Muscle of leg (tissue), 16 donors: ENCODE measurements at places on chromosomes 12 and 14. TPM values are rescaled to one million over a fixed set of nuclear protein-coding genes. Genes with fewer than 3 reads are reported as not detected.

DDX47 gene
- total RNA-seq = 55.5 TPM

GPR68 gene
- total RNA-seq = 0.35 TPM

BDKRB2 gene
- 3.5 TPM for total RNA-seq

SLCO1C1 gene
- 0.40 TPM for total RNA-seq

FLVCR2 gene
- 11.0 TPM for total RNA-seq

ETFBKMT gene
- total RNA-seq = 3.9 TPM

CAPRIN2 gene
- 20.3 TPM for total RNA-seq

C12orf50 gene
- 0.09 TPM for total RNA-seq

KLHL33 gene
- total RNA-seq = 1.1 TPM

OAS2 gene
- 1.8 TPM for total RNA-seq

CD27 gene
- total RNA-seq = 0.27 TPM

C12orf54 gene
- total RNA-seq = 0.31 TPM

GDF3 gene
- not detected for total RNA-seq

DNA sequence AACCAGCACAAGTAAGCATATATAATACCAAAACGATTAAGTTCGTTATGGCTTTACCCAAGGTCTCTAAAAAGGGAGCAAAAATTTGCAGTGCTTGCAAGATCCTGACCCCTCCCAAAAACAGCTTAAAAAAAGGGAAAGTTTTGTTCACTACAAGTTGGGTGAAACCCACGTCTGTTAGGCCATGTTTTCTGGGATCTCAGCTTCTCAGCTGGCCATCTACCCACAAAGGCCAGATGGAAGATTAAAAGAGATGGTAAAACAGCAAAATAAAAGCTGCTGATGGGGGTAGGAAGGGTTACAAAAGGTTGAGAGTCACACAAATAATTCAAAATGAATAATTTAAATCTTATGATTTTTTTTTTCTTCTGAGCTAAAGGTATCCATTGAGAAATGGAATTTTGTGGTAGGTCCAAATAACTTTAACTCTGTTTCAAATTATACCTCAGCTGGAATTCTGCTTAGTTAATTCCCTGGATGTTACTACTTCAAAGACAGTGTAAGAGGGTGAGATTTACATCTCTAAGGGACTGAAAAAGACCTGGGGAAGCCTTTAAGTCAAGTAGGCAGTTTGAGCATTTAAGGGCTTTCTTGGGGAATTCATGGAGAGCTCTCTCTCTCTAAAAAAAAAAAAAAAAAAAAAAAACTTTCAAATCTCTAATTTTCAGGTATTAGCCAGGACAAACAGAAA, 185.6 kb upstream of the NAV3 start:
- no peak overlapping the region for H3K4me3 ChIP-seq
- no peak for DNase-seq
- no peaks in the 10 kb centered on the region for H3K36me3 ChIP-seq
- no peaks in the 10 kb centered on the region for H3K4me1 ChIP-seq

- H3K4me3 ChIP-seq = no peak overlapping the region
- H3K27me3 ChIP-seq = peaks cover 5% of the 10 kb centered on the region
- H3K36me3 ChIP-seq = no peaks in the 10 kb centered on the region
These were observed 30.8 kb upstream of the BDKRB2 start for GRCh38 chr14:96173636-96174475.

GRCh38 chr14:90654831-90655276, 161.4 kb downstream of the TTC7B start:
- no peak for DNase-seq
- no peak overlapping the region for H3K27ac ChIP-seq
- H3K36me3 ChIP-seq = peaks cover 27% of the 10 kb centered on the region

- no peak for DNase-seq
- H3K36me3 ChIP-seq = no peaks in the 10 kb centered on the region
These were observed 105.3 kb downstream of the SAMD4A start for GRCh38 chr14:54672181-54672580.

DNA sequence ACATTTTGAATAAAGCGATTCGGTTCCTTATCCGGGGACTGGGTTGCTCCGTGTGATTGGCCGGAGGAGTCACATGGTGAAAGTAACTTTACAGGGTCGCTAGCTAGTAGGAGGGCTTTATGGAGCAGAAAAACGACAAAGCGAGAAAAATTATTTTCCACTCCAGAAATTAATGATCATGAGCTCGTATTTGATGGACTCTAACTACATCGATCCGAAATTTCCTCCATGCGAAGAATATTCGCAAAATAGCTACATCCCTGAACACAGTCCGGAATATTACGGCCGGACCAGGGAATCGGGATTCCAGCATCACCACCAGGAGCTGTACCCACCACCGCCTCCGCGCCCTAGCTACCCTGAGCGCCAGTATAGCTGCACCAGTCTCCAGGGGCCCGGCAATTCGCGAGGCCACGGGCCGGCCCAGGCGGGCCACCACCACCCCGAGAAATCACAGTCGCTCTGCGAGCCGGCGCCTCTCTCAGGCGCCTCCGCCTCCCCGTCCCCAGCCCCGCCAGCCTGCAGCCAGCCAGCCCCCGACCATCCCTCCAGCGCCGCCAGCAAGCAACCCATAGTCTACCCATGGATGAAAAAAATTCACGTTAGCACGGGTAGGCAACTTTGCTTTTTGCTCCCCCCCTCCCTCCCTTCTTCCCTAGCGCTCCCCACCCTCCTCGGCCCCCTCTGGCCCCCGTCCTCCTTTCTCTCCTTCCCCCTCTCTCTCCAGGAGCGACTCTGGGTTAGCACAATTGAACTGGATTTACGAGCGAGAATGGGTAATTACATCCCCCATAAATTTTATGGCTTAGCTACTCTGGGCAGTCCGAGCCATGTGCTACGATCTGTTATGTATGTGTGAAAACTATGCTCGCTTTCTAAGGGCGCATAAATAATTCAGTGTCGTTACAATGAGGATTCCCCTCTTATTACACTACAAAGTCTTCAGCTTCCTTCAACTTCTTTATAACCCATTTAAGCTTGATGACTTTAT, at the start of gene HOXC4:
HOXC4 (plus strand) TSS at position 85 of the 991 bp plus-strand sequence; CDS start at position 173, 88 bp downstream.
- DNase-seq = peak; percentile 67
- H3K27me3 ChIP-seq = peaks cover 34% of the 10 kb centered on the region
- peak within 1 kb of the TSS; percentile 73 for H3K27ac ChIP-seq
- peak within 1 kb of the TSS; percentile 48 for H3K4me3 ChIP-seq
- H3K4me1 ChIP-seq = peaks cover 40% of the 10 kb centered on the region

GRCh38 chr14:91714805-91715204, 17.1 kb downstream of the CATSPERB start:
- H3K4me1 ChIP-seq = no peaks in the 10 kb centered on the region
- H3K4me3 ChIP-seq = no peak overlapping the region
- DNase-seq = peak; percentile 16
- no peaks in the 10 kb centered on the region for H3K36me3 ChIP-seq

DNA sequence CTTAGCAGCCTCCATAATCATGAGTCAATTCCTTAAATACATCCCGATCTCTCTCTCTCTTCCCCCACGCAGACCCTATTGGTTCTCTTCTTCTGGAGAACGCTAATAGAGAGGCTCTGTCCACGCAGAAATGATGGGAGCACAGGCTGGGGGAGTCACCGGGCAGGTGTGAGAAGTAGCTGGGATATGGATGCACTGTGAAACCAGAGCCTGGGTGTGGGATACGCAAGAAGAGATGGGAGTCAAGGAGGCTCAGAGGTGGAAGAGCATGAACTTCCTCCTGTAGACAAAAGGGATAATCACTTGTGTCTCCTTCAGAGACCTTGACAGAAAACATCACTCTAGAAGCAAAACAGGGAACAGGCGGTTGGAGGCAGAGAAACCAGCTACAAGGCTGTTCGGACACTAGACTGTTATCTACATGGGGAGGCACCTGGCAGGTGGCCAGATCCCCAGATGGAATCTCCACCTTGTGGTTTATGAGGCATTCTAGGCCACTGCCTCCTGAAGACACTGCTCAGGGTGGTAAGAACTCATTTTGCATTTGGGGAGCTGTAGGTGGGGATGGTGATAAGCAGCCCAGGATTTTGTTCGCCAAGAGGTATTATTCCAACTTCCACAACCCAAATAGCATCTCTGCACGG, 7.2 kb upstream of the SELPLG start:
- H3K4me3 ChIP-seq = no peak overlapping the region
- H3K36me3 ChIP-seq = peaks cover 20% of the 10 kb centered on the region
- H3K4me1 ChIP-seq = peaks cover 72% of the 10 kb centered on the region

DNA sequence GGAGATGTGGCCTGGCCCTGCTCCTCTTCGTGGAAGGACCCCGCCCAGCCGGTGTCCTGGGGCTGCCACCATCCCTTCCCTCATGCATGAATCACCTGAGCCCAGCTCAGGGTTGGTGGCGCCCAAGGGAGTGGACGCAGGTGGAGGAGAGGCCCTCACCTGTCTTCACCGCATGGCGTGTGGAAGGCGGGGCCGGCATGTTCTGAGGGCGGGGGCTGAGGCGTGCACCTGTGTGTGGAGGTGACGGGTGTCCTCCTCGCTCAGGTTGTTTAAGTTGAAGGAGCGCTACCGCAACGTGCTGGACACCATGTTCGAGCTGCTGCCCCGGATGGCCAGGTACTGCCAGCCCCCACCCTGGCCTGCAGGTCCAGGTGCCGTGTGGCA, 47.0 kb downstream of the SLC8B1 start:
- no peak for DNase-seq
- no peaks in the 10 kb centered on the region for H3K27me3 ChIP-seq
- no peak overlapping the region for H3K4me3 ChIP-seq
- peaks cover 80% of the 10 kb centered on the region for H3K36me3 ChIP-seq

GRCh38 chr14:69059658-69060623, 80.8 kb upstream of the ACTN1 start:
- no peak overlapping the region for H3K4me3 ChIP-seq
- no peaks in the 10 kb centered on the region for H3K27me3 ChIP-seq
- H3K27ac ChIP-seq = no peak overlapping the region
- DNase-seq = no peak
- H3K36me3 ChIP-seq = peaks cover 40% of the 10 kb centered on the region

DNA sequence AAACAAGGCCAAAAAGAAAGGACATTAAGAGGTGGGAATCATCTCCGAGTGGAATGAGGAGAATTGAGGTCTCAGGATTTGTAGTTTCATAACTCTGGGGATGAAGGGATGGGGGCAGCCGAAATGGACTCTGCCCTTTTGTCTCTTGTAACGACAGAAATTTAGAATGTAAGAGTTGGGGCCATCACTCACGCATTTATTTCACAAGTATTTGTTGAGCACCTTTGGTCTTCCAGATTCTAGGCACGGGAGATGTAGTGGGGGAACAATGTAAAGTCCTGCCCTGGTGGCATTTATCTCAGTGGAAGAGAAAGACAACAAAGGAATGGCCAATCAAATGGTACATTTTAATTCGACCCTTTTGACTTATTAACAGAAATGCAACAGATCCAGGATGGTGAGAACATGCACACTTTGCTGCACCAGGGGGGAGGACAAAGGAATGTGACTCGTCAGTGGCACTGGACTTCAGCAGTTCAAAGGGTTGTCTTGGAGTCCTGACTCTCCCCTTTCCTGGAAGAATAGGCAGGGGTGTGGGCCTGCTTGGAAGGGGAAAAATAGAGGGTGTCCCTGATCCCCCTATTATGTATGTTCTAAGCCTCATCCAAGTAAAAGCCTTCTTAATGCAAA, 102.0 kb downstream of the TMEM30B start:
- no peak overlapping the region for H3K27ac ChIP-seq
- no peaks in the 10 kb centered on the region for H3K36me3 ChIP-seq
- no peak for DNase-seq

- no peak overlapping the region for H3K4me3 ChIP-seq
- no peaks in the 10 kb centered on the region for H3K36me3 ChIP-seq
- H3K4me1 ChIP-seq = no peaks in the 10 kb centered on the region
- no peak overlapping the region for H3K27ac ChIP-seq
- H3K27me3 ChIP-seq = peaks cover 41% of the 10 kb centered on the region
- DNase-seq = no peak
These were observed 34.2 kb upstream of the PRMT8 start for GRCh38 chr12:3456809-3457208.

DNA sequence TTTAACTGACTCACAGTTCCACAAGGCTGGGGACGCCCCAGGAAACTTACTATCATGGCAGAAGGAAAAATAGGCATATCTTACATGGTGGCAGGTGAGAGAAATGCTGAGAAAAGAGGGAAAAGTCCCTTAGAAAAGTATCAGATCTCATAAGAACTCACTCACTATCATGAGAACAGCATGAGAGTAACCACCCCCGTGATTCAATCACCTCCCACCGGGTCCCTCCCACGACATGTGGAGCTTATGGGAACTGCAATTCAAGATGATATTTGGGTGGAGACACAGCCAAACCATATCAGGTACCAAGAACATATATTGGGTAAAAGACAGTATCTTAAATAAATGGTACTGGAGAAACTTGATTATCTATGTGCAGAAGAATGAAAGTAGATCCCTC, 100.3 kb upstream of the FAR2 start:
- no peaks in the 10 kb centered on the region for H3K4me1 ChIP-seq
- H3K36me3 ChIP-seq = no peaks in the 10 kb centered on the region
- no peak for DNase-seq
- H3K27me3 ChIP-seq = no peaks in the 10 kb centered on the region

DNA sequence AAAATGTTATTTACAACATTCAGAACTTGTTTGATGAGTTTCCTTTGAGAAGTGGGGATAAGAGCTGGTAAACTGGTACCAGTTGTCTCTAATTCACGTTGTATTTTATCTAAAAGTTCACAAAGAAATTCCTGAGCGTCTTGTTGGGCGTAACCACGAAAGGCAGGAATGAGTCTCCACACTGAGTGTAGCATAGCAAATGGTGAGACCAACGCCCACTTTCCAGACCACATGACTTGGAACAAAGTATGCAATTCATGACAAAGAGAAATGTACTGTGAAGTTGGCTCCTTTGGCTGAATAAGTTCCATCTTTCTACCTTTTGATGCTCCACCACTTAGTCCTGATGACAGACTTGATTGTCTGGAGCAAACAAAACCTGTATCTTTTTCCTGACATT, 18.4 kb downstream of the USP44 start:
- no peak overlapping the region for H3K27ac ChIP-seq
- no peaks in the 10 kb centered on the region for H3K27me3 ChIP-seq
- H3K36me3 ChIP-seq = no peaks in the 10 kb centered on the region
- H3K4me3 ChIP-seq = no peak overlapping the region
- no peaks in the 10 kb centered on the region for H3K4me1 ChIP-seq

- DNase-seq = no peak
- no peak overlapping the region for H3K4me3 ChIP-seq
- no peak overlapping the region for H3K27ac ChIP-seq
- H3K27me3 ChIP-seq = peaks cover 48% of the 10 kb centered on the region
- peaks cover 30% of the 10 kb centered on the region for H3K4me1 ChIP-seq
These were observed 5.9 kb downstream of the TBX3 start for GRCh38 chr12:114678028-114678427.
